ENCODE measurements at places on chromosomes 7 and 10. TPM values are rescaled to one million over a fixed set of nuclear protein-coding genes. Genes with fewer than 3 reads are reported as not detected.

Gene CAMK1D
- total RNA-seq = 10.0 TPM

Gene SMARCD3
- 19.7 TPM for total RNA-seq

Gene MYL10
- not detected for total RNA-seq

Gene SOSTDC1
- not detected for total RNA-seq

Gene TBX20
- total RNA-seq = not detected

Gene GLRX3
- total RNA-seq = 48.3 TPM

Gene RAB19
- total RNA-seq = not detected

Gene ANK3
- 10.9 TPM for total RNA-seq

Gene TNKS2
- total RNA-seq = 48.6 TPM

Gene SP8
- not detected for total RNA-seq

Gene SLC16A9
- total RNA-seq = 0.25 TPM

Gene SBDS
- 159 TPM for total RNA-seq

Gene C10orf62
- total RNA-seq = 0.88 TPM

Gene CDH23
- total RNA-seq = 41.9 TPM

Gene NXPH1
- total RNA-seq = not detected
